Adrenal gland (tissue), 19 donors: ENCODE measurements at places on chromosomes 16 and 17. TPM values are rescaled to one million over a fixed set of nuclear protein-coding genes. Genes with fewer than 3 reads are reported as not detected.

The DNAH17 gene
- 0.74 TPM for polyA plus RNA-seq

The SOX9 gene
- polyA plus RNA-seq = 0.95 TPM

GRCh38 chr16:6726621-6727020, 606.0 kb upstream of the RBFOX1 start:
- DNase-seq = no peak

The TNK1 gene
- polyA plus RNA-seq = 3.9 TPM

DNA sequence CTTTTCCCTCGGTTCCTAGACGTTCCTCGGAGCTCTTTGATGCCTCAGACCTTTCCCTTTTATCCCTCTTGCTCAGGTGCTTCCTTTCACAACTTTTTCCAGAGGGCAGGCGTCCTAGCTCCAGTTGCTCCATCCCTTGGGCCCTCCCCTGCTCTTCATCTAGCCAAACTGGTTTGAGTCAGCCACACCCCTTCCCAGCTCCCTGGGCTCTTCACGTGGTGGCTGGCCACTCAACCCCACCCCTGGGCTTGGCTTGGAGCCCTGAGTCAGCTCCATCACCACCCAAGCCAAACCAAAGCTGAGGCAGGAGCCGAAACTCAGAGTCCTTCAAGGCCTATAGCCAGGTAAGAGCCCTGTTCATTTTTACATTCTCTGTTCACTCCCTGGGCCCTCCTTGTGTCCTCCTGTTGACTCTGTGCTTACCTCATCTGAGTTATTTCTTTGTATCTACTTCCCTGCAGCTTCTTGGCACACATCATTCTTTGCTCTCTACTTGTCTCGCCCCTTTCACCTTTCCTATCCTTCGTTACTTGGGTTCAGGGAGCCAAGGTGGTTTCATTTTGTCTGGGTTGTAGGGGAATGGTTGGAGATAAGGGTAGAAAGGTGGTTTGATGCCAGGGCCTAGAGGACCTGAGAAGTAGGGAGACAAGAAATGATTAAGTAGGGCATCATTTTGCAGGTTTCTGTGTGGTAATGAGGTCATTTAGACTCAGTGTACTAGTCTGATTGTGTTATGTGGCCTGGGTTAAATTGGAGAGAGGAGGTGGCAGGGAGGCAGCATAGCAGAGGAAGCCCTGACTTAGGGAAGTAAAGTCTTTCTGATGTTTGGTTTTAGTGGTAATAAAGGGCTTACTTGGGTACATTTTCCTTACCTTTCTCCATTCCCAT, 7.6 kb upstream of the PHKG2 start:
- peak; percentile 89 for DNase-seq

The TP53TG3C gene
- polyA plus RNA-seq = not detected

- DNase-seq = no peak
Measured at GRCh38 chr17:78089576-78090281, 38.8 kb downstream of the TMC6 start.

DNA sequence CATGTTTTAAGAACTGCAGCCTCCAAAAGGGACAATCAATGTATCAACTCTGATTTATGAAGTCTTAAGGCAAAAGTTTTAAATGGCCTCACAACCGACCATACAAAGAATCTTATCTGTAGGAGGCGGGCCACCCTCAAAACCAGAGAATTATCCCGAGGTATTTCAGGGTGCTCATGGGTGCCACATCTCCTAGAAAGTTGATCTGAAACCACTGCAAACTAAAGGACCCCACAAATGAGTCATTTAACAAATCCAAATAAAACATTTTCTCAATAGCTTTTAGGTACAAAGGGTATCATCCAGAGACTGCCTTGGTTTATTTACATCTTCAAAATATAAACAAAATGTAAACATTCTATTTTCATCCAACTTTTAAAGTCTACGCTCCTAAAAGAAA, 6.8 kb downstream of the ERN1 start:
- DNase-seq = no peak

GRCh38 chr16:8548166-8548565, 42.1 kb downstream of the TMEM114 start:
- DNase-seq = no peak

The NLGN2 gene
- polyA plus RNA-seq = 7.7 TPM
